ENCODE measurements at places on chromosomes 13 and 19. TPM values are rescaled to one million over a fixed set of nuclear protein-coding genes. Genes with fewer than 3 reads are reported as not detected.

Gene FCAR
- total RNA-seq, result not detected

Gene KLK14
- 0.69 TPM for total RNA-seq

Gene AMER2
- not detected for total RNA-seq

DNA sequence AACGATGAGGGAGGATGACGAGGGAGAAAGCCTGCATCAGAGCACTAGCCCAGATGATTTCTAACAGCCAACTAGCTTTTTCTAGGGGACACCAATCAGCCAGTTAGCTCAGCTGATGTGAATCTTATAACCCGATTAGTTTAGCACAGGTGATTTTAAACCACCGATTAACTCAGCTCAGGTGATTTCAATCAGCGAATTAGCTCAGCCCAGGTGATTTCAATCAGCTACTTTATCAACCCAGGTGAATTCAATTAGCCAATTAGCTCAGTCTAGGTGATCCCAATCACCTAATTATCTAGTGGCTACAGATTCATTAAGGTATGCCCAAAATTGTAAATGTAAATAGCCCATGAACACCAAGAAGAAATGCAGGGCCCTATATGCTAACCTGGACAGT lies 146.9 kb downstream of the ZNF486 start:
- H3K4me3 ChIP-seq, result no peak overlapping the region
- H3K27ac ChIP-seq, result no peak overlapping the region
- no peaks in the 10 kb centered on the region for H3K4me1 ChIP-seq
- H3K27me3 ChIP-seq, result no peaks in the 10 kb centered on the region
- no peaks in the 10 kb centered on the region for H3K36me3 ChIP-seq
- DNase-seq, result no peak

- H3K4me3 ChIP-seq, result no peak overlapping the region
- no peaks in the 10 kb centered on the region for H3K27me3 ChIP-seq
- H3K4me1 ChIP-seq, result no peaks in the 10 kb centered on the region
- no peak for DNase-seq
Observed at GRCh38 chr19:18626906-18627305, 9.9 kb upstream of the KLHL26 start.

DNA sequence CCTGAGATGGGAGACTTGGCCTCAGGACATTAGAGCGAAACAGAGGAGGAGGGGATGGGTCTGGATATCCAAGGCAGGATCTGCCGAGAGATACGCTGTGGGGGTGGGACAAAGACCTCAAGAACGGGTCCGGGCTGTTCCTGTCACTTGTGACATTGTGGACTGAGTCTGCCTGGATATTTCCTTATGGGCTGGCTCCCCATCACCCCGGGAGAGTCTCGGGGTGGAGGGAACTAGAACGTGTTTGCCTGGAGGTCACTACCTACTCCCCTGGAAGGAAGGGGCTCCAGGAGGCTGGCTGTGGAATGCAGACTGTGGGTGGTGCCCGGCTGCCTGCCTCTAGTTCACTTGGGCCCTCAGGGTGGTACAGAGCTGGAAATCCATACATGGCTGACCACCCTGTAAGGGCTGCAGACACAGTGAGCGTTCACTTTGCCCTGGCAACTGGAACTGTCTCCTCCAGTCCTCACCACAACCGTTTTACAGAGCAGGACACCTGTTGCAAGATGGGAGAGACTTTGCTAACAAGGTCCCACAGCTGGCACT lies 26.4 kb downstream of the DNM2 start:
- DNase-seq, result no peak
- no peak overlapping the region for H3K4me3 ChIP-seq
- no peak overlapping the region for H3K27ac ChIP-seq
- no peaks in the 10 kb centered on the region for H3K27me3 ChIP-seq
- peaks cover 10% of the 10 kb centered on the region for H3K36me3 ChIP-seq
- peaks cover 53% of the 10 kb centered on the region for H3K4me1 ChIP-seq

Gene APC2
- total RNA-seq, result 0.09 TPM

DNA sequence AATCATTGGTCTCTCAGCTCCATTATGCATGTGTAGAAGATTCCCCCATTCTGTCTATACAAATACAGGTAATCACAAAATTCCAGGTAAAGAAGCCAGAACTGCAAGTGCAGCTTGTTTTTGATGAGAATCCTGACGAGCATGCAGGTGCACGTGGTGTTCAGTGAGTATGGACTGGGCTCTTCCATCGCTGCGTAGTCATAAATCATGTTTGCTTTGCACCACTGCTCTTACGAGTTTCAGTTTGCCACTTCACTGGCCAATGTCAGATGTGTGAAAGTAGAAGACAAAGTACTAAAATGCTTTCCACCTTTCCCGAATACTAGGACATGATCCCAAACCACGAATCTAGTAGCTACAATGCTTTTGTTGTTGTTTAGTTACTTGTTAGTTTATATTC lies 390.7 kb downstream of the LIG4 start:
- no peaks in the 10 kb centered on the region for H3K36me3 ChIP-seq
- H3K4me3 ChIP-seq, result no peak overlapping the region
- no peak overlapping the region for H3K27ac ChIP-seq
- H3K27me3 ChIP-seq, result no peaks in the 10 kb centered on the region
- no peak for DNase-seq

GRCh38 chr19:6803036-6803404 lies 30.5 kb downstream of the VAV1 start:
- DNase-seq, result no peak
- peaks cover 33% of the 10 kb centered on the region for H3K36me3 ChIP-seq
- no peaks in the 10 kb centered on the region for H3K27me3 ChIP-seq
- peak overlapping the region; percentile 82 for H3K4me3 ChIP-seq
- H3K4me1 ChIP-seq, result peaks cover 67% of the 10 kb centered on the region
- peak overlapping the region; percentile 88 for H3K27ac ChIP-seq

DNA sequence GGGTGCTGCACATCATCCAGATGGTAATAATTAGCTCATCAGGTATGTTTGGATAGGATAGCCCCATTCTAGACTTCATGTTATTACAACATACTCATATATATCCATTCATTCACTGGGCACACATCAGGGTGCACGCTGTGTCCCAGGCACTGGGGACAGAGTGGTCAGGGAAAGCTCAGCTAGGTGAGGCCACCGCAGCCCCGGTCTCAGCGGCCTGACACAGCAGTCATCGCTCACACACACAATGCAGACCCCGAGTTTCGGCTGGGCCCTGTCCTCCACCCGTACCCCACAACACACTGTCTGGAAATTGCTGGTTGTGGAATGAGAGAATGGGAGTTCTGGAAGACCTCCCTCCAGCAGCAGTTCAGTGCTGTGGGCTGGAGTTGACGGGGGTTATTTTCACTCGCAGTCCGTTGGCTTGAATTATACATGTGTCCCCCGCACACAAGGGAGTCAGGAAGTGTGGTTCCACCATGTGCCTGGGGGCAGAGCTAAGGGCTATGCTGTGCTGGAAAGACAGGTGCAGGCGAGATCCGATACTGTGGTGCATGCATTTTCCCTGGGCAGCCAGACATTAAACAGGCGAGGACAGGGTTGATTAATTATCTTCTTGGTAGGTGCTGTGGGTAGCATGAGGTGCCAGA lies 257.6 kb downstream of the TEX29 start:
- no peak overlapping the region for H3K4me3 ChIP-seq
- no peaks in the 10 kb centered on the region for H3K27me3 ChIP-seq
- no peak overlapping the region for H3K27ac ChIP-seq
- DNase-seq, result no peak
- no peaks in the 10 kb centered on the region for H3K36me3 ChIP-seq

Gene KIR3DL2
- 1.3 TPM for total RNA-seq

Gene UBE2L5
- total RNA-seq, result not detected

DNA sequence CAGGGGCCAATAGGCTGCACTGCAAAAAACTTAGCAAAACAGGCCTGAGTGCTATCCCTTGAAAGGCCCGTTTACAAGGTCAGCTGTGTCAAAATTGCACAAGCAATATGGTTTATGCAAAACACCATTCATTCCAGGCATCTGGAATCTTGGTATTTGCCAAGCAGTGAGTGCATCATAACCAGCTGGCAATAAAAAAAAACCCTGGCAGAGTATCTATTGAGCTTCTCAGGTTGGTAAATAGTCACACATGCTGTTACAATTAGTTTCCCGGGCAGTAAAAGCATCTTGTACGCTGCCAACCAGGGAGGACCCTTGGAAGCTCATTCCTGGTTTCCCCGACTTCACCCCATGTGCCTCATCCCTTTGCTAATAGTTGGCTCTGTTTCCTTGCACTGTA lies 21.3 kb downstream of the ZNF77 start:
- no peaks in the 10 kb centered on the region for H3K4me1 ChIP-seq
- H3K27me3 ChIP-seq, result no peaks in the 10 kb centered on the region
- H3K36me3 ChIP-seq, result peaks cover 11% of the 10 kb centered on the region
- DNase-seq, result no peak

Gene VAV1
- 90.8 TPM for total RNA-seq

DNA sequence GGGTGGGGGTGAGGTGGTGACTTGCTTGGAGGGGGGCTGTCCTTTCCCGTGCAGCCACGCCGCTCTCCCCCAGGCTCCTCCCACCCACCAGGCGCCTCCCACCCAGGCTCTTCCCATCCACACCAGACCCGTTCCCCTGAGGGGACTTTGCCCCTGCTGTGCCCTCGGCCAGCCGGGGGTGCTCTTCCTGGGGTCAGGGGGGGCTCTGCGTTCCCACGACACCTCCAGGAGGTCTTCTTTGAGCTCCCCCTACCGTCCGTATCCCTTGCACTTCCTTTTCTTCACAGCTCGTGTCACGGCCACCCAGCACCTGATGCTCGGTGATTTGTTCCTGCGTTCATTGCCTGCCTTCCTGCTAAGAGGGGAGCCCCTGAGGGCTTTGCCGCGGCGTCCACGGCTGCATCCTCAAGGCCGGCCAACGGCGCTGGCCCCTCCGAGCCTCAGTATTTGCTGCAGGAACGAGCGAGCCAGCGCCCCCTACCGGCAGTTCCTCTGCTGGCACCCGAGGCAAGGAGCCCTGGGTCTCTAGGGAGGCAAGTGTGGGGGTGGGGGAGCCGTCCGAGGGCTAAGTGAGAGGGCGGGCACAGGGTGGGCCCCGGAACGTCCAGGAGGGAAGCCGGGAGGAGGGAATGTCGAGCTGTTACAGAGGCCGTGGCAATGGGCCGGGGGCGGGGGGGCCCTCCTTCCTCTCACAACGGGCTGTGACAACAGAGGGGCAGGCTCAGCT lies 11.8 kb downstream of the LRRC4B start:
- peaks cover 53% of the 10 kb centered on the region for H3K27me3 ChIP-seq
- peak; percentile 92 for DNase-seq
- peak overlapping the region; percentile 68 for H3K4me3 ChIP-seq
- H3K4me1 ChIP-seq, result peaks cover 2% of the 10 kb centered on the region
- peak overlapping the region; percentile 85 for H3K27ac ChIP-seq

Gene WDR87
- total RNA-seq, result not detected

Gene GPR4
- not detected for total RNA-seq

DNA sequence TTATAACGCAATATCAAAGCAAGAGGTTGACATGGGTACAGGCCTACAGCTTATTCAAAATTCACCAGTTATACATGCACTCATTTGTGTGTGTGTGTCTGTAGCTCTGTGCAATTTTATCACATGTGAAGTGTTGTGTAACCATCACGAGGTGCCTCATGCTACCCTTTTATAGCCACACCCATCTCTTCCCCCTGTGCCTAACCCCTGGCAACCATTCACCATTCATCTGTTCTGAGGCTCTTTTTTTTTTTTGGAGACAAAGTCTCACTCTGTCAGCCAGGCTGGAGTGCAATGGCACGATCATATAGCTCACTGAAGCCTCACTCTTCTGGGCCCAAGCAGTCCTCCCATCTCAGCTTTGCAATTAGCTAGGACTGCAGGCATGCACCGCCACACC lies 78.4 kb downstream of the DPF1 start:
- no peak overlapping the region for H3K27ac ChIP-seq
- no peak for DNase-seq
- no peak overlapping the region for H3K4me3 ChIP-seq
- H3K27me3 ChIP-seq, result no peaks in the 10 kb centered on the region
- H3K36me3 ChIP-seq, result no peaks in the 10 kb centered on the region

- H3K4me3 ChIP-seq, result no peak overlapping the region
- no peaks in the 10 kb centered on the region for H3K27me3 ChIP-seq
- H3K27ac ChIP-seq, result no peak overlapping the region
- no peaks in the 10 kb centered on the region for H3K4me1 ChIP-seq
- H3K36me3 ChIP-seq, result no peaks in the 10 kb centered on the region
Observed at GRCh38 chr13:25214491-25215252, 42.6 kb upstream of the AMER2 start.

DNA sequence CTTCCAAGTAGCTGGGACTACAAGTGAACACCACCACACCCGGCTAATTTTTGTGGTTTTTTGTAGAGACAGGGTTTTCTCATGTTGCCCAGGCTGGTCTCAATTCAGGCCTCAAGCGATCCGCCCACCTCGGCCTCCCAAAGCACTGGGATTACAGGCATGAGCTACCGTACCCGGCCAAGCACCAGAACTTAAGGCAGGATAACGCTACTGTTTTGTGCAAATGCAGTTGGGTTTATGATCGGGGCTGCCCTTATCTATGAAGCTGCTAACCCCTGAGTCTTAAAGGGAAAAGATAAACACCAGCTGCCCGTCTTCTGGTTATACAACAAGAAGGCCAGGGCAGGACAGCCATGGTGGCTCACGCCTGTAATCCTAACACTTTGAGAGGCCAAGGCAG lies 12.6 kb upstream of the TM6SF2 start:
- DNase-seq, result no peak
- no peaks in the 10 kb centered on the region for H3K27me3 ChIP-seq
- peaks cover 35% of the 10 kb centered on the region for H3K36me3 ChIP-seq
- no peak overlapping the region for H3K27ac ChIP-seq

Measured in activated CD4-positive, alpha-beta T cell treated with anti-CD3 and anti-CD28 coated beads for 36 hours (primary cell).